ENCODE measurements at places on chromosomes 13 and 19.

DNA sequence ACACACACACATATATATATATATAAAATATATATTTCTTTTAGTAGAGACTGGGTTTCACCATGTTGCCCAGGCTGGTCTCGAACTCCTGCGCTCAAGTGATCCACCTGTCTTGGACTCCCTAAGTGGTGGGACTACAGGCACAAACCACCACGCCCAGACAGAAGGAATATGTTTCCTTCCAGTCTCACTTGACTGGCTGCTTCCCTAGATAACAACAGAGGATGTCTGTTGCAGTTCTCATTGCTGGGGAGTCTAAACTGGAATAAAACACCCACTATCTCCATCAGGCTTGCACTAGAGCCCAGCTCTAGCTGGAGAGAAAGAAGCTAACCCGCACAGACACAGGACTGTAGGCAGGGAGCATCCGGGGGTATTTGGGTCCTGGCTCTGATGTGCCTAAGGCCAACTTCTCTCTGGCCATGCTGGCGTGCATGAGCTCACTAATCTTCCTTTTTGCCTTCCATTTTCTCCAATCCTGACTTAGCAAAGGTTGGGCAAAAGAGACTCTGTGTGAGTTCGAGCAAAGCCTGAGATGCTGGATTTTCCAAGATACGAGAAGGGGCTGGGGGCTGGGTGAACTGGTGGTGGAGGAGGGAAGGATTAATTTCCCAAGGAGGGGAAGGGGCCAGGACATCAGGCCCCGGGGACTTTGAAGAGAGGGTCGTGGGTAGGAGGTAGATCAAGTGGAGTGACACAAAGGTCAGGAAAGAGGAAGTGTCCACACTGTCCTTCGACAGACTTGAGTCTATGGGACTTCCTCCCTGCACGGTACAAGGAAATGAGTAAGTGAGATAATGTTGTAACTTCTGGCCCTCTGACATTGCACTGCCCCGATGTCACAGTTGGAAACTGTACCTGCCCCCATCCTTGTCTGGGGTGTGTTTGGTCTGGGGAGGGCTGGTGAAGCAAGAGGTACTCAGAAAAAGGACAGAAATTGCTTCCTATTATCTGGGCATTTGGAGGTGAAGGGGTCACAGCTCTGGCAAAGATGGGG, 22.5 kb upstream of the ALOX5AP start:
- DNase-seq = no peak

DNA sequence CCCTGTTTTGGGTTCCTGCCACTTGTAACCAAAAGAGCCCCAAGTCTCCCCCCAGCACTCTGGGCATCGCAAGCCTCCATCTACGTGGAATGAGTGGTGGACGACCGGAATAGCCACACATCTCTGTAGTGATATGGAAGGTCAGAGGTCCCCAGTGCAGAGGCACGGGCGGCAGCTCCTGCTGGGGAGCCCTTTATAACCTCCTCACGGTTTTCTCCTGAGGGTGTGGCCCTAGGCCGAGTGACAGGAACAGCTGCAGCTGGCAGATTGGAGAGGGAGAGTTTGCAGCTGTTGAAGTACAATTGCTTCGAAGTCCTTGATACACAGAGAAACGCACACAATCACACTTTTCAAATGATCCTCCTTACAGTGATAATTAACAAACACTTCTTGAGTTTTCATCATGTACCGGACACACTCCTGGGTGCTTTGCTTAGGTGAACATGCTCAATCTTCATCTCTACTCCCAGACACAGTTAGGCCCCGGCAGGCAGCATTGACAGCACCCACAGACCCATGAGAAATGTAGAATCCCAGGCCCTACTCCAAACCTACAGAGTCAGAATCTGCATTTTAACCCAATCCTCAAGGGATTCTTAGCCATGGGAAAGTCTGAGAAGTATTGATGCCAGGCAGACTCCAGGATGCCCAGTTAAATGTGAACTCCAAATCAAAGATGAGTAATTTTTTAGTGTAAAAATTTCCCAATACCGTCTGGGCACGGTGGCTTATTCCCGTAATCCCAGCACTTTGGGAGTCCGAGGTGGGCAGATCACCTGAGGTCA, 4.9 kb upstream of the ZNF787 start:
- no peak for DNase-seq

DNA sequence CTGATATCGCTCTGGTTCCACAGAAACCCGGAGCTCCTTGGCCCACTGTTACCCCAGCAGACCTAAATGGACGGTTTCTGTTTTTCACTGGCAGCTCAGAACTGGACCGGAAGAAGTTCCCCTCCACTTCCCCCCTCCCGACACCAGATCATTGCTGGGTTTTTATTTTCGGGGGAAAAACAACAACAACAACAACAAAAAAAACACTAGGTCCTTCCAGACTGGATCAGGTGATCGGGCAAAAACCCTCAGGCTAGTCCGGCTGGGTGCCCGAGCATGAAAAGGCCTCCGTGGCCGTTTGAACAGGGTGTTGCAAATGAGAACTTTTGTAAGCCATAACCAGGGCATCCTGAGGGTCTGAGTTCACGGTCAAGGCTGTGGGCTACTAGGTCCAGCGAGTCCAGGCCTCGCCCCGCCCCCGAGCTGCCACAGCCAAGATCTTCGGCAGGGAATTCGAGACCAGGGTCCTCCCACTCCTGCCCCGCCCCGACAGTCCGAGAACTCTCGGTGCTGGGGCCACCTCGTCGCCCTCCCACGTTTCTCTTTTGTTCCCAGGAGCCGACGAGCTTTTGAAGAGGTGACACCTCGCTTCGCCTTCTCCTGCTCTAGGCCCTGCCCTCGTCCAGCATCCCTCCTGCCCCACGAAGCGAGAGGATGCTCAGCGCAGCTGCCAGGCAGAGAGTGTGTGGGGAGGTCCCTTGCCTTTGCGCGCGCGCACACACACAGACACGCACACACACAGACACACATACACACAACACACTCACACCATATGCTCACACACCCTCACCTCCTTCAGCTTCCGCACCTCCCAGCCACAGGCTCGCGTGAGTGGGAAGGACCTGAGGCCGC, 8.8 kb downstream of the ZIC2 start:
- DNase-seq = no peak

- peak; percentile 58 for DNase-seq
These were observed 22.2 kb downstream of the CCDC169 start for GRCh38 chr13:36275190-36276002.
